Endothelial cell of umbilical vein (primary cell): ENCODE measurements at places on chromosomes 2 and 18. TPM values are rescaled to one million over a fixed set of nuclear protein-coding genes. Genes with fewer than 3 reads are reported as not detected.

SIGLEC15 gene
- total RNA-seq: not detected in 2 replicates

POLR1A gene
- 40.7 and 46.0 TPM in 2 replicates for total RNA-seq

FNDC4 gene
- 15.5 and 20.0 TPM in 2 replicates for total RNA-seq

PKDCC gene
- 5.9 and 6.9 TPM in 2 replicates for total RNA-seq

PRKAG3 gene
- not detected in 2 replicates for total RNA-seq

TTN gene
- total RNA-seq: 0.44 and 0.49 TPM in 2 replicates

DNA sequence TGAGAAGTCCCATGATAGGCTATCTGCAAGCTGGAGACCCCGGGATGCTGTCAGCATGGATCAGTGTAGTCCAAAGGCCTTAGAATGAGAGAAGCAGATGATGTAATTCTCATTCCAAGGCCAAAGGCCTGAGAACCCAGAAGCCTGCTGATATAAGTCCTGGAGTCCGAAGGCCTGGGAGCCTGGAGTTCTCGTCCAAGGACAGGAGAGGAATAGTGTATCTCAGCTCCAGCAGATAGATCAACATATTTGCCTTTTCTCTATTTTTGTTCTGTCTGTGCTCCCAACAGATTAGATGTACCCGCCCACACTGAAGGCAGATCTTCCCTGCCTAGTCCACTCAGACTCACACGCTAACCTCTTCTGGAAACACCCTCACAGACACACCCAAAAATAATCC, 454.9 kb upstream of the CHAC2 start:
- H3K27me3 ChIP-seq: no peaks in the 10 kb centered on the region
- no peak overlapping the region for H3K27ac ChIP-seq
- H3K4me3 ChIP-seq: no peak overlapping the region
- no peaks in the 10 kb centered on the region for H3K4me1 ChIP-seq
- no peak for DNase-seq

- H3K27me3 ChIP-seq: peaks cover 17% of the 10 kb centered on the region
- H3K27ac ChIP-seq: no peak overlapping the region
- no peak for DNase-seq
- H3K36me3 ChIP-seq: no peaks in the 10 kb centered on the region
- H3K4me3 ChIP-seq: no peak overlapping the region
Measured at GRCh38 chr2:38446906-38447561, 70.0 kb upstream of the ATL2 start.

DNA sequence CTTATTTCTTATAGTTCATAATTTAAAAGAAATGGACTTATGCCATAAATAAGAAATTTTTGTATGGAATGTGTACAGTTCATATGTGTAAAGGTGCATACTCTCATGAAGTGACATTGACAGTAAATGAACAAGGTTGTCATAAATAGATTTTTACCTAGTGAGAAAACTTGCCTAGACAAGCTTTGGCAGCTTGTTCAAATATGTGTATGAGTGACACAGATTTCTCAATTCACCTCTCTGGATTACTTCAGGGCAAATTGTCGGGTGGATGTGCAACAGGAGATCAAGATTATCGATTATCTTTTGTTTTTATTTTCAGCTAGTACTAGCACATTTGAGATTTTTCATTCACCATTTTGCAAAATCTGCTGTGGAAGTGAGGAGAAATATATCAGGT, 758.1 kb upstream of the ACVR2A start:
- H3K27ac ChIP-seq: no peak overlapping the region
- no peak for DNase-seq
- no peak overlapping the region for H3K4me3 ChIP-seq
- no peaks in the 10 kb centered on the region for H3K36me3 ChIP-seq

DNA sequence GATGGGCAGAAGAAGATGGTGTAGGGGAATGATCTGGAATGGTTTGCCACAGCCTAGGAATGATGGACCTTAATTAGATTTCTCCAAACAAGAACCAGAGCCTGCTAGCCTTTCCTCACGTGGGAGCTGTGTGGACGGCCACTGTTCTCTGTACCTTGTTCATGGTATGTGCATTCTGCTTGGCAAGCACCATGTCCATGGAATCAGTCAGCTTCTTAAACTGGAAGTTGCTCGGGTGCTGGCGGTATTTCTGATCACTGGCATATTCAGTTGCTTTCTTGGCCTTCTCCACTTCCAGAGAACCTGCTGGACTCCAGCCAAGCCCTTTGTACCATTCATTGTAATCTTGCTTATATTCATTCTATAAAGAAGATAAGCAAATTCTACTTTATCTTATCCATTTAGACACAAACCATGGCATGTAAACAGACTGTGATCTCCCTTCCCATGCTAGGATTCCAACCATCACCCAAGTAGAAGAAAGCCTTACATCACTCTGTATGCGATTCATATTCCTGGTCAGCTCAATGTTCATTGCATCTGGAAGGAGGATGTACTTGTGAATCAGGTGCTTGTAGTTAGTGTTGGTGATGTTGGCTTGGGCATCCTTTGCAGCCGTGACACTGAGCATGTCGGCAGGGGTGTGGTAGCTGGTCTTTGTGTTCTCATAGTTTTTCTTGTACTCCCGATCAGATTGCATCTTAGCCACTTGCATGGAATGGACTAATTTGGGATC, 78.4 kb downstream of the NEB start:
- H3K4me3 ChIP-seq: no peak overlapping the region
- H3K36me3 ChIP-seq: no peaks in the 10 kb centered on the region
- no peak overlapping the region for H3K27ac ChIP-seq
- H3K27me3 ChIP-seq: peaks cover 4% of the 10 kb centered on the region
- no peaks in the 10 kb centered on the region for H3K4me1 ChIP-seq

GRCh38 chr2:147389218-147389617, 455.6 kb upstream of the ACVR2A start:
- no peak overlapping the region for H3K27ac ChIP-seq
- H3K27me3 ChIP-seq: no peaks in the 10 kb centered on the region
- H3K4me1 ChIP-seq: no peaks in the 10 kb centered on the region
- H3K36me3 ChIP-seq: no peaks in the 10 kb centered on the region
- no peak for DNase-seq

DNA sequence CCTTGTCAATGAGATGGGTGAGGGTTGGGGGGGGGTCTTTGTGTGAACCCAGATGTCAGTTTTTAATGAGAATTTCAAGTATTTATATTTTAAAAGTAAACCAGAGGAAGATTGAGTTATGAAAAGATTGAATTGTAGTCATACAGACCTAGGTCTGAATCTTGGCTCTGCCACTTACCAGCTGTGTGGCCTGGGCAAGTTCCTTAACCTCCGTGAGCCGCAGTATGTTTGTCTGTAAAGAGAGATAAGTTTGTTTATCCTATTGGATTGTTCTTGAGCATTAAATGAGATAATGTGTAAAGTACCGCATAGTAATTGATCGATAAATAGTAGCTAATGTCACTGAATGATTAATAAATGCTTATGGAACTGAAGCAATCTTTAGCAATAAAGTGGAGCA, 63.8 kb downstream of the EML6 start:
- DNase-seq: no peak
- H3K4me3 ChIP-seq: no peak overlapping the region
- H3K27ac ChIP-seq: no peak overlapping the region
- no peaks in the 10 kb centered on the region for H3K27me3 ChIP-seq

DNA sequence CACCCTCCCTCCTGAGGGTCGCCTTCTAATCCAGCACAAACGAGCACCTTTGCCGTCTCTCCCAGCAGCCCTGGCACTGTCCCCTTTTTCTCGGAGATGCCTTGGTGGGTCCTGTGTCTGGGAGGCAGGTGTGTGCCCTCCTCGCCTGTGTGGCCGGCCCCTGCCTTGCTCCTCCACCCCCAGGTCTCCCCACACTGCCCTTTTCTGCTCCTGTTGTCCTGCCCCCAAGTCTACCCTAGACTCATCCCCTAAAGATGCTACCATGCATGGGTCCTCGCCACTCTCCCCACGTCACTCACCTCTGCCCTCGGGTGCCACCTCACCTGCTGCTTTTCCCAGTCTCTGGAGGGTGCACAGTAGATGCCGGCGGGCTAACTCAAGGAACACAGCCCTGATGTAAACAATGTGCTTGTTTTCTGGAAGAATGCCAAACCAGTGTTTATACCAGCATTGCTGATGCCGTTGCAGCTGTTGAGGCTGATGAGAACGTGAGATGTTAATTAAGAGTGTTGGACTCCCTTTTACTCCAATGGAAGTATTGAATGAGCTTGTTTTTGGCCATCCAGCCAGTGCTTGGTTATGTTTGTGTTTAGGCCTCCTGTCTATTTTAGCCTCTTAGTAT, 223.1 kb downstream of the AGAP1 start:
- no peaks in the 10 kb centered on the region for H3K4me1 ChIP-seq
- no peak overlapping the region for H3K27ac ChIP-seq
- H3K27me3 ChIP-seq: no peaks in the 10 kb centered on the region
- H3K4me3 ChIP-seq: no peak overlapping the region

- H3K27ac ChIP-seq: peak overlapping the region; percentile 90
- peaks cover 15% of the 10 kb centered on the region for H3K4me1 ChIP-seq
- no peaks in the 10 kb centered on the region for H3K27me3 ChIP-seq
- no peak overlapping the region for H3K4me3 ChIP-seq
- H3K36me3 ChIP-seq: no peaks in the 10 kb centered on the region
- peak; percentile 85 for DNase-seq
Measured at GRCh38 chr2:192267484-192267883, 72.8 kb upstream of the TMEFF2 start.

GRCh38 chr18:76578571-76579300, 83.7 kb upstream of the ZNF516 start:
- no peaks in the 10 kb centered on the region for H3K4me1 ChIP-seq
- H3K36me3 ChIP-seq: no peaks in the 10 kb centered on the region
- no peaks in the 10 kb centered on the region for H3K27me3 ChIP-seq
- H3K4me3 ChIP-seq: no peak overlapping the region

DNA sequence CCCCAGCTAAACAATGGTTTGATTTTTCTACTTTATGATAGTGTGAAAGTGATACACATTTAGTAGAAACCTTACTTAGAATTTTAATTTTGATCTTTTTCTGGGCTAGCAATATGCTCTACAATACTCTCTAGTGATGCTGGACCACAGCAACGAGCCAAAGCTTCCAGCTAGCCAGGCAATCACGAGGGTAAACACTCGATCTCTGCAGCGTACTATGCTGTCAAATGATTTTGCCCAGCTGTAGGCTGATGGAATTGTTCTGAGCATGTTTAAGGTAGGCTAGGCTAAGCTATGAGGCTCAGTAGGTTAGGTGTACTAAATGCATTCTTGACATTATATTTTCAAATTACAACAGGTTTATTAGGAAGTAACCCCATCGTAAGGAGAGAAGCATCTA, 207.5 kb downstream of the LRRTM4 start:
- no peak overlapping the region for H3K27ac ChIP-seq
- no peaks in the 10 kb centered on the region for H3K27me3 ChIP-seq
- H3K36me3 ChIP-seq: no peaks in the 10 kb centered on the region

DNA sequence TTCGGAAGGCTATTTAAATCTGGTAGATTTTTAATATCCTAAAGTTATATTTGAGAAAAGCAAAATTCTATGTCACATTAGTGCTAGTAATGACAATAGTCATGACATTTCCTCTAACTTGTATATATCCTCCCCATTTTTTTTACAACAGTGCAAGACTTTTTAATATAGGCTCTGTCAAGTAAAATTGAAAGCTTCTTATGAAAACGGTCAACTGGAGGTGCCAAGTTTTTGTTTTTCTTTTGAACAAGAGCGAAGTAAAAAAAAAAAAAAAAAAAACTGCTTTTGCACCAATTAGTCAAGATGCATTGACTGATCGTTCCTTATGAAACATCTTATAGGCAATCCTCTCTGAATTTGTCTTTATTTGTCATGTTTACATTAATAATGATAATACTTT, 389.3 kb downstream of the STK39 start:
- no peaks in the 10 kb centered on the region for H3K4me1 ChIP-seq
- no peak overlapping the region for H3K4me3 ChIP-seq
- no peaks in the 10 kb centered on the region for H3K36me3 ChIP-seq

- no peaks in the 10 kb centered on the region for H3K36me3 ChIP-seq
- H3K27ac ChIP-seq: no peak overlapping the region
- H3K27me3 ChIP-seq: peaks cover 5% of the 10 kb centered on the region
- H3K4me3 ChIP-seq: no peak overlapping the region
Measured at GRCh38 chr2:169448865-169449264, 30.4 kb upstream of the BBS5 start.

DNA sequence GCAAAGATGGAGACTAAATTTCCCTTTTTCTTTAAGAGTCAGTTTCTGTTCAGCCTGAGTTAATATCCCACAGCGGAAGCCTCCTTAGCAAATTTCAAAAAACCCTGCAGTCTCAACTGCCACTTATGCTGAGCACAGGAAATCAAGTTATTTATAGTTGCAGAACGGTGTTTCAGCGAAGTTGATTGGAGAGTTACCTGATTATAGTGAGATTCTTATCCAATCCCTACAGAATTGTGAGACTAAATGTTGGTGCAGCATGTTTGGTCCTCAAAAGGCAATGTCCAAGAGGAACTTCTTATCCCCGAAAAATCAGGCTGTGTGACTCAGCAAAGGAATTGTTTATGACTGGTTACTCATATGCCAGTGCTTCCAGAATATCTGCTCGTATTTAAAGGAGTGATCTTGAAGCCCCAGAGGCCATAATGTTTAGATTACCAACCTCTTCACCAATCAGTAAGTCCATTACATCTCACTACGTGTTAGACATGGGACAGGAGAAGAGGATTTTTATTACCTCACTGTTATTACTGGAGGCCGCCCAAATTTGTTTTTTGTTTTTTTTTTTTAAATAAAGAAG, 67.9 kb downstream of the LRRFIP1 start:
- H3K4me1 ChIP-seq: peaks cover 69% of the 10 kb centered on the region
- DNase-seq: peak; percentile 95
- no peak overlapping the region for H3K4me3 ChIP-seq
- peak overlapping the region; percentile 87 for H3K27ac ChIP-seq
- no peaks in the 10 kb centered on the region for H3K36me3 ChIP-seq

DNA sequence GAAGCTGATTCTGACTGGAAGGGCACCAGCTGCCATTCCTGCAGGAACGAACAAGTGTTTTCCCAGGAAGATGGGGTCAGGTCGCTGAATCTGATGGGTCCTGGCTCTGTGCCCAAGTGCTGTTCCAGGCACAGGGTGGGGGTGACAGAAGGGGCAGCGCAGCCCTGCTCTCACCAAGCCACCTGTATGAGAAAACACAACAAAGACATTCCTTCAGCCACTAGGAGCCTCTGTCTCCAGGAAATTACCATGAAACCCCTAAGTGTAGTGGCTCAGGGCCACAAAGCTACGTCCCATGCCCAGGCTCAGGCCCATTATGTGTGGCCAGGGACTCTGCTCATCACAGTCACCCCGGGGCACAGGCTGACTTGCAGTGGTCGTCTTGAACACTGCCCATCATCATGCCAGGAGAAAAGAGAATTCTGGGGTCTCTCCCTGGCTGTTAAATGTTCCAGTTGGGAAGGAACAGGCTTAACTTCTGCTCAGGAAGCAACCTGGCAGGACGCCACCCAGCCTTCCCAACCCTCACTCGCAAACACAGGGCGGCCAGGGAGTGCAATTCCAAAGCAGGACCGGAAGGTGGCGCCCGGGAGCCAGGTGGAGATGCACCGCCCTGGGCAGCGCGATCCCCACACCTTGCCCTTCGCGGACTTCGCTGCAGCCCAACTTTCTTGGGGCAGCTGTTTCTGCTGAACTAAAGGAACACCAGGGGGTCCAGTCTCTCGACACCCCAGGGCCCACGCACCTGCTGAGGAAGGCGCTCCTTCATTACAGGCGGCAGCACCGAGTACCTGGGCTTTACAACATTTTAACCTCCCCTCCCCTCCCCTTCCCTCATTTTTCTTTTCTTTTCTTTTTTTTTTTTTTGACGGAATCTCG, 11.0 kb upstream of the SFTPB start:
- H3K27ac ChIP-seq: no peak overlapping the region
- H3K4me3 ChIP-seq: no peak overlapping the region
- H3K27me3 ChIP-seq: no peaks in the 10 kb centered on the region
- DNase-seq: peak; percentile 86
- peaks cover 25% of the 10 kb centered on the region for H3K4me1 ChIP-seq
- no peaks in the 10 kb centered on the region for H3K36me3 ChIP-seq
